ENCODE measurements at places on chromosomes 3 and 15. TPM values are rescaled to one million over a fixed set of nuclear protein-coding genes. Genes with fewer than 3 reads are reported as not detected.

DNA sequence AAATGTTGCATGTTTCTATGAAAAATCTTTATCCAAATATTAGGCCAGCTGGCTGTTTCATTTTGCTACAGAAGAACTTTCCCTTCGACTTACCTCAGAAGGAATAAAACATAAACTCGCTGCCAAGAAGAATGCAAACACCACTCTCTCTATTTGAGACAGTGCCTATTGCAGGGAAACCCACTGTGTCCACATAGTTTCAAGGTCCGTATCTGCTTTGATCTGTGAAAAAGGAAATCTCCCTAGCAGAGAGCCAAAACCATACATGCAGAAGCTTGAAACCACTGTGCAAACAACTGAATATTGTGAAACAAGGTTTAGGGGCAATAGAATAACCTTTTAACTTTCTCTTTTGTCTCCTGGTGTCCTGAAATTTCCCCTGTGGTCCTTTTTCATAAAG lies 35.0 kb upstream of the CAPN7 start:
- H3K36me3 ChIP-seq: no peaks in the 10 kb centered on the region
- H3K4me1 ChIP-seq: no peaks in the 10 kb centered on the region
- no peak for DNase-seq
- H3K4me3 ChIP-seq: no peak overlapping the region
- H3K27ac ChIP-seq: no peak overlapping the region

GRCh38 chr3:72346526-72346926 lies 501.7 kb downstream of the SHQ1 start:
- DNase-seq: no peak
- peaks cover 5% of the 10 kb centered on the region for H3K27me3 ChIP-seq
- H3K4me1 ChIP-seq: no peaks in the 10 kb centered on the region
- no peaks in the 10 kb centered on the region for H3K36me3 ChIP-seq

DNA sequence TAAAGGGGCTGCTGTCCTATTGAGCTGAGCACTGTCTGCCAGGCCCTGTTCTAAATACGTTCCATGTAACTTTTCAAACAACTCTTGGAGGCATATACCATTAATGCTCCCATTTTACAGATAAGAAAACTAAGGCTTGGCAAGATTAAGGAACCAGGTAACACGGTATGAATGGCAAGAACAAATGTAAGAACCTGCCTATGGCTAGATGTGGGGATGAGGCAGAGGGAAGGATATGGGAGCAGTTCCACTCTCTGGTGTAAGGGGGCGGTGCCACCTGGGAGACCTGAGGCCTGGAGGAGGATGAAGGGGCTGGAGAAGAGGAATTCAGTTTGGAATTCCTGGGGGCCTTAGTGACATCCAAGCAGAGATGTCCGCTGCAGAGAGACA lies 3.8 kb upstream of the LMAN1L start:
- peaks cover 3% of the 10 kb centered on the region for H3K27me3 ChIP-seq
- no peak overlapping the region for H3K27ac ChIP-seq
- peaks cover 5% of the 10 kb centered on the region for H3K36me3 ChIP-seq
- no peak overlapping the region for H3K4me3 ChIP-seq

DNA sequence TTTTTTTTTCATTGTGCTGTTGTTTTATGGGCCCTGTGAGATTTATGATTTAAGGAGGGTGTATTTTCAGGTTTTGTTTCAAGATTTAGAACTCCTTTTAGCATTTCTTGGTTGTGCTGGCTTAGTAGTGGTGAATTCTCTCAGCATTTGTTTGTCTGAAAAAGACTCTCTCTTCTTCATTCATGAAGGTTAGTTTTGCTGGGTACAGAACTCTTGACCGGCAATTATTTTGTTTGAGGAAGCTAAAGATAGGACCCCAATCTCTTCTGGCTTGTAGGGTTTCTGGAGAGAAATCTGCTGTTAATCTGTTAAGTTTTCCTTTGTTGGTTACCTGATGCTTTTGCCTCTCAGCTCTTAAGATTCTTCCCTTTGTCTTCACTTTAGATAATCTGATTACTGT lies 46.9 kb downstream of the LYSMD4 start:
- no peaks in the 10 kb centered on the region for H3K4me1 ChIP-seq
- DNase-seq: no peak
- no peaks in the 10 kb centered on the region for H3K27me3 ChIP-seq
- peaks cover 75% of the 10 kb centered on the region for H3K36me3 ChIP-seq

DNA sequence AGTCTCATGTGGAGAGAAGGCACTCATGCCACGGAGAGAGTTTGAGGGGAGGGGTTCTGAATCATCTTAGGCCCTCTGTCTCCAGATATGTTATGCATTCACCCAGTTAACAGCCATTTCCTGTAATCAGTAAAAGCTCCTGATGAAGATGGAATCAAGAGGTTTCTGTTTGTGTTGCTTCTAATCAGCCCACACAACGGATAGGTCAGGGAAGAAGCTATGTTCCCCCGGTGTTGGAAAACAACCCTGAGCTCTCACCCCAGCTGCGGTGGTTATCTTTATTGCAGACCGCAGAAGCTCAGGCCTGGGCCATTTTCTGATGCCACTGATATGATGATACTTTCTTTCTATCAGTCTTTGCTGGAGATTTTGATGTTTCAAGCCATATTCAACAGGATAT lies 338.5 kb upstream of the ONECUT1 start:
- no peak overlapping the region for H3K27ac ChIP-seq
- DNase-seq: no peak
- no peak overlapping the region for H3K4me3 ChIP-seq
- H3K36me3 ChIP-seq: no peaks in the 10 kb centered on the region

DNA sequence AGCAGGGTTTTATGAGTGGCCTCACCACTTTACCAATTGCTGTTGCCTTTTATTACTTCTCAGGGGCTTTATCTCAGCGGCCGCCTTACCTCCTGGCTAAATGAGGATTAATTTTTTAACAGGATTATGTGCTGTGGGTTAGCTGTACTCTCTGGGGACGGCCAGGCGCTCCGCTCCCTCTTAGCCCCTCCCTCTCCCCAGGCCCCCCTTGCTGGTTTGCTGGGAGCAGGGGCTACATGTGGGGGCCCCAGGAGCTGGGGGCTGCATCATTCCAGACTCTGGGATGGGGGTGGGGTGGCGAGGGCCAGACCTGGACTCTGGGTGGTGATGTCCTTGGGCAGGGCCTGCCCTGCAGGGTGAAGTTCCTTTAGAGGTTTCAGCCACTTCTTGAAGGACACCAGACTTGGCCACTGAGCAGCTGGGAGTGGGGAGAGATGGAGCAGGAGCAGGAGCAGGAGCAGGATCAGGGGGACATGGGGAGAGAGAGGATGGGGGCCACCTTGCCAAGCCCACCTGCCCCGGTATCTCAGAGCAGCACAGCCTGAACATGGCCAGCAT lies 196.1 kb downstream of the GOLGA6L6 start:
- H3K4me3 ChIP-seq: no peak overlapping the region
- no peaks in the 10 kb centered on the region for H3K27me3 ChIP-seq
- no peak for DNase-seq
- no peaks in the 10 kb centered on the region for H3K4me1 ChIP-seq

DNA sequence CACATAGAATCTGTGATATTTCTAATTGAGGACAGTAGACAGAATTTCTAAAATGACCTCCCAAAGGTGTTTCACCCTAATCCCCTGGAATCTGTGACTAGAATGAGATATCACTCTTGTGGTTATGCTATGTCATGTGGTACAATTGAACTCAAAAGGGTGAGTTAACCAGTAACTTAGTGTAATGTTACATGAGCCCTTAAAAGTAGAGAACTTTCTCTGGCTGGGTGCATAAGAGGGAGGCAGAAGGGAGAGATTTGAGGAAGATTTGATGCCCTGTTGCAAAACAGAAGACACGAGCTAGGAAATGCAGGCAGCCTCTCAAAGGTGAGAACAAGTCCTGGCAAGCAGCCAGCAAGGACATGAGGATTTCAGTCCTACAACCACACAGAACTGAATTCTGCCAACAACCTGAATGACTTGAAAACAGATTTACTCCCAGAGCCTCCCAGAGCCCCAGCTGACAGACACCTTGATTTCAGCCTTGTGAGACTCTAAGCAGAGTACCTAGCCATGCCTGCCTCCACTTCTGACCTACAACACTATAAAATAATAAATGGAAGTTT lies 160.3 kb downstream of the MTHFS start:
- H3K4me1 ChIP-seq: peaks cover 12% of the 10 kb centered on the region
- H3K36me3 ChIP-seq: peaks cover 4% of the 10 kb centered on the region
- peaks cover under 1% of the 10 kb centered on the region for H3K27me3 ChIP-seq
- DNase-seq: no peak
- H3K4me3 ChIP-seq: no peak overlapping the region

The XIRP1 gene
- not detected for total RNA-seq
